Neural crest cell (in vitro differentiated cells): ENCODE measurements at places on chromosomes 6 and 20.
A peak's percentile ranks its signal among the peaks of the same experiment; 100 is the strongest.

- no peak for DNase-seq
These were observed 1.7 kb upstream of the DST start for GRCh38 chr6:56644366-56644765.

DNA sequence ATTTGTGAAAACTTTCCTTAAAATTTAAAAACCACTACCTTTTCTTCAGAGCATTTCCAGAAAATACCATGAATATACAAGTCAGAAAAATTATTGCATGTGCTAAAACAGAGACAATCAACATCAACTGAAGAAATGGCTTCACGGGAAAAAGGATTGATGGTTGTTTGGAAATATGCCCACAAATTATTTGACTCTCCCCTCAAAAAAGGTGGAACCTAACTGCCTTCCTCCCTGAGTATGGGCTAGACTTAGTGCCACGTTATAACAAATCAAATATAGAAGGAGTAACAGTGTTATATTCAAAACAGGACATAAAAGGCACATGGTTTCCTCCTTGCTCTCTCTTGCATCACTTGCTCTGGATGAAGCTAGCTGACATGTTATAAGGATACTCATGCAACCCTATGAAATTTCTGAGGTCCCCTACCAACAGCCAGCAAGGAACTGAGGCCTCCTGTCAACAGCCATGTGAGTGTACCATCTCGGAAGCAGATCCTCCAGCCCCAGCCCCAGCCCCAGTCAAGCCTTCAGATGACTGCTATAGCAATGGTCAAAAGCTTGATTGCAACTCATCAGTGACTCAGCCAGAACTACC lies 8.4 kb downstream of the BTBD9 start:
- DNase-seq = no peak

GRCh38 chr6:31114541-31114878 lies at the start of gene PSORS1C1:
TSS of gene PSORS1C1 (plus strand) at chr6:31114800. CDS start at chr6:31129633, 14,833 bp downstream.
- DNase-seq = no peak

- no peak for DNase-seq
These were observed 208.6 kb upstream of the RNF217 start for GRCh38 chr6:124753562-124754105.

DNA sequence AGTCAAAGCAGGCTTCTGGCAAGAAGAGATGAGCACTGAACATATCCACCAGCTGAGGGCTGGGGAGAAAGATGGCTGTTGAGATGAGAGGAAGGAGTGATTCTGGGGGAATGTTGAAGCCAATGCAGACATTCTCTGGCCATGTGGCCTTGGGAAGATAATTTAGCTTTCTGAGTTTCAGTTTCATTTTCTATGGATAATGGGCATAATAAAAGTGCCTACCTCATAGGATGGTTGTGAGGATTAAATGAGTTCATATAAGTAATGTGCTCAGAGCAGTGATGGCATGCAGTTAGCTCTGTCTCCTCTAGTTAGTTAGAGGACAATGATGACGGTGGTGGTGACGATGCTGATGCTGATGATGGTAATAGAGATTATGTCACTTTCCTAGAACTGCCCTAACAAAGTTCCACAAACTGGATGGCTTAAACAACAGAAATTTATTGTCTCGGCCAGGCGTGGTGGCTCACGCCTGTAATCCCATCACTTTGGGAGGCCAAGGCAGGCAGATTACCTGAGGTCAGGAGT lies 18.5 kb upstream of the KCNK5 start:
- DNase-seq = no peak

- DNase-seq = no peak
These were observed 185.9 kb downstream of the ANKRD60 start for GRCh38 chr20:58042591-58042990.

- no peak for DNase-seq
These were observed 69.7 kb upstream of the PMEPA1 start for GRCh38 chr20:57779401-57780003.

GRCh38 chr20:8721098-8721497 lies 347.8 kb upstream of the PLCB4 start:
- DNase-seq = peak; percentile 38

DNA sequence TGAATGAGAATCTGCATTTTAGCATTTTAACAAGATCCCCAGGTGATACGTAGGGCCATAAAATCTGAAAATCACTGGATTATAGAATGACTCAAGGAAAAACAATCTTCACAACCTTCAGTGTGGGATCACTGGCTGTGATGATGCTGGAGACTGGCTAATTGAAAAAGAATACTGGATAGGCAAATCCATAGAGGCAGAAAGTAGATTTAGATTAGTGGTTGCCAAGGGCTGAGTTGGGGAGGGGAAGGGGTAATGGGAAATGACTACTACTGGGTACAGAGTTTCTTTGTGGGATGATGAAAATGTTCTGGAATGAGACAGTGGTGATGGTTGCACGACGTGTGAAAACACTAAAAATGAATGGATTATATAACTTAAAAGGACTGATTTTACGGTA lies 84.1 kb downstream of the CDK19 start:
- no peak for DNase-seq

- no peak for DNase-seq
These were observed 24.2 kb downstream of the TBC1D7 start for GRCh38 chr6:13304101-13304500.

DNA sequence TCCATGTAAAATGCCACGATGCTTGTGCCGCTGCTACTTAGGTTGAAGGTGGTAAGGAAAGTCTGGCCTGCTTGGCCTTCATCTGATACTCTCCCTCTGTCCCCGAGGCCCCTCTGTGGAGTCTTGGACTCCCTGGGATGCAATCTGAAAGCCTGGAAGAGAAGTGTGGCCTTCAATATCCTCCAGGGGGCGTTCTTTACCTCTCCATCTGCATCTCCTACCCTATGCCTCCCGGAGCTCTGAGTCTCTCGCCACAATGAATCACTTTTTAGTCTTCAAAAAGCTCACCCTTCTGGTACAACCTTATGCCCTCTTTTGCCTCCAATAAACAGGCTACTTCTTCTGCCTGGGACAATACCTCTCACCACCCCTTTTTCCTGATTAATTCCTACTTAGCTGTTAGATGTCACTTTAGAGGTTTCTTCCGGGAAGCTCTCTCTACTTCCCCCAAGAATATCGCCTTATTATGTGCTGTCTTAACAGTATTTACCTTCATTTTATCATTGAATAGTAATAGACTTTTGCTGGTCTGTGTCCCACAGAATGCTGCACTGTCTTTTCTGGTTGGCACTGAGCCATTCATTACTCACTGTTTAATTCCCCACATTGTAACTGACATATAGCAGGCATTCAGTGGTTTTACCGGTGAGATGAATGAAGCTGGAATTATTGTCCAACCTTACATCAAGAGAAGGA lies 13.9 kb upstream of the ATG5 start:
- DNase-seq = peak; percentile 52
